ENCODE measurements at places on chromosomes 12 and 14.

- DNase-seq = no peak
Measured at GRCh38 chr12:44917141-44917540, 41.0 kb upstream of the NELL2 start.

- DNase-seq = no peak
Measured at GRCh38 chr12:21666722-21667121, 9.1 kb upstream of the LDHB start.

GRCh38 chr12:117069101-117069797 is 30.0 kb downstream of the TESC start:
- DNase-seq = no peak

- DNase-seq = no peak
Measured at GRCh38 chr12:123488539-123489230, 30.7 kb downstream of the SNRNP35 start.

DNA sequence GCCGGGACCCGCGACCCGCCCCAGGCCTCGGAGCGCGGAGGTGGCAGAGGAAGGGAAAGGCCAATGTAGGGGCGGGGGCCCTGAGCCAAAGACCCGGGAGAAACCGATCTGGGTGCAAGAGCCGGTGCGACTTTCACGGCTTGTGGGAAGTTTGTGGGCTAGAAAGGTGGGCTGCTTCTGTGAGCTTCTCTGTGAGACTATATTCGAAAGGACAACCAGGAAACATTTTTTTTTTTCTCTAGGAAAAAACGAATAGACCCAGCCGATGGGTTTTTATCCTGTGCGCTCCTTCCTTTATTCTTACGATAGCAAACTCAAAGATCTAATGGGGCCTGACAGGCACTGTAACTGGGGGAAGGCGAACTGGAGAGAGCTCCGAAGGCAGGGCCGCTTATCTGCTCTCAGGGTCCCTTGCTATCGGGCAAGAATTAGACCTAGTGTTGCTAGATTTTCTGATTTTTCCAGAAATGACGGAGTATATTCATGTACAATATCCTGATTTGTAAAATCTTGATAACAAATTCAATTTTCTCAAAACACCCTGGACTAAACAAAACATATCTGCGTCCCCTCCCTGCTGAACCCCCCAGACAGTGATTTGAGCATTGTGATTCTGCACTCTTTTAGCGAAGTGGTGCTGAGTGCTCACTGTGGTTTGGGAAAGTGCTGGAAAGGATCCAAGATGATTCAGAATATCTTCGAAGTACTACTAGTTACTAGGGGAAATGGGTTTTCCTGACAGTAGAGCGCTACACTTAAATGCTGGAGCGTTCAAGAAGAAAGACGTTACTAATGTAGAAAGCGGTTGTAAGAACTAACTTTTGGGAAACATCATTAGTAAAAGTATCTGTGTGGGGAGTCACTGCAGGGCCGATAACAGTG is 563 bp upstream of the STXBP6 start:
- DNase-seq = no peak

DNA sequence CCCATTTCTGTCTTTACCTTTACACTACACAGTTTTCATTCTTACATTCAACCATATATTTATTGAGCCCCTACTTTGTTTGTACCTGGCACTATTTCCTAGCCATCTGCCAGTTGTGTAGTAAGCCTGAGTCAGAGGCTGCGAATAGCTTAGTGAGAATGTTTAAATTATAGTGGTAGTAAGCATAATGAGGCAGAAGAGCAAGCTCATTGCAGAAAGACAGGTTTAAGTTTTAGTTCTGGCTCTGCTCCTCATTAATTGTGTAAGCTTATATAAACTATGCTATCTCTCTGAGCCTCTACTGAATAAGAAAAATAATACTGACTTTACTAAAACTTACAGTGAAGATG is 123.5 kb downstream of the NAV3 start:
- DNase-seq = no peak

DNA sequence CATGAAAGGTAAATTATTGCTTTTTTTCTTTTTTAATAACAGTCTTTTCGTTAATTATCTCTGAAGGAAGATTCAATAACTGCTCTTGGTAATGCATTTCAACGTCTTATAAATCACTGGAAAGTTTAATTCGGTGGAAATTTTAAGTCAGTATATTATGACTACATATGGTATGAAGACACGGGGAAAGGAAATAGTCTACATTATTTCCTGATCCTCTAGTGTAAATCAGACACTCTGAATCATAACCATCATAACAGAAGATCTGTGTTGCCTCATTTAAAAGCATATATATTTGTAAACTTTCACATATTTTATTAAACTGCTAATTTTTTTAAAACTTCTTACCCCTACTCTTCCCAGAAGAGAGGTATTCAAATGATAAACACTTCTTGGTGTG is 53.7 kb downstream of the EFCAB11 start:
- DNase-seq = no peak

- DNase-seq = no peak
Measured at GRCh38 chr14:98900236-98900635, 371.8 kb downstream of the BCL11B start.

DNA sequence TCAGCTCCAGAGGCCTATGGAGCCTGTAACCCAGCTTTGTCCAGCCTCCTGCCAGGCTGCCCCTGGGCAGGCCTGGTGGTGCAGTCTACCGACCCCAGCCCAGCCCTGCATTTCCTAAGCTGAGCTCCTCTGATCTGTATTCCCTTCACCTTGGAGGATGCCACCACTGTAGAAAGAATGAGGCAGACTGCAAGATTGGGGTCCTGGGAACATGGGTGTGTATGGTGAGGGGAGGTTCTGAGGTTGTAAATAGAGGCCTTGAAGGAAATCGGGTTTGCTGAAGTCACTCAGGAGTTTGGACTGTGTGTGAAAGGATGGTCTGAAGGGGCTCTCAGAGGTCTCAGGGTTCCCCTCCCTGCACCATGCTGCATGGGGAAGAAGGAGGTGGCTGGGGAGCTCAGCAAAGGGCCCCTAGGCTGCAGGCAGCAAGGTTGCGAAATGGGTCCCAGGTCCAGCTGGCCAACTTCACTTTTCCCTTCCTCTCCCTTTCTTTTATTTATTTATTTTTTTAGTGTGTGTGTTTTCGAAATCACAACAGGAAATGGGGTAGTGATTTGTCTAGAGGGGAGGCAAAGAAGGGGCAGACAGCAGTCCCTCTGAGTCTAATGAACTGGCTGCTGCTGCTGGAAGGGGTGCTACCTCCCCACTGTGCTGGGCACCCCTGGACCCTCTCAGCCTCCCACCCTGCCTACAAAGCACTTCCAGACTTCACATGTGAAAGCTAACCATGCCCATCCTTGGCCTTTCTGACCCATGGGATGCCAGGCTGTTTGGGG is 1.2 kb upstream of the LRP1-AS start:
- DNase-seq = no peak

DNA sequence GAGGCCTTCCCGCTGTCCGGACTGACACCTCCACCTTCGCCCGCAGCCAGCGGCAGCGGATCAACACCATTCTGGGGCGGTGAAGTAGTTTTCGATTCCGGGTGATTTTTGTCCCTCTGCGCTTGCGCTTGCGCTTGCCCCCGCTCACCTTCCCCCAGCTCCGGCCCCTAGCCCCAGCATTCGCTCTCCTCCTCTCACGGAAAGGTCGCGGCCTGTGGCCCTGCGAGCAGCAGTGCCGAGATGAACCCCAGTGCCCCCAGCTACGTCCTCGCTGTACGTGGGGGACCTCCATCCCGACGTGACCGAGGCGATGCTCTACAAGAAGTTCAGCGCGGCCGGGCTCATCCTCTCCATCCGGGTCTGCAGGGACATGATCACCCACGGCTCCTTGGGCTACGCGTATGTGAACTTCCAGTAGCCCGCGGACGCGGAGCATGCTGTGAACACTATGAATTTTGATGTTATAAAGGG is 22.7 kb upstream of the SRGAP1 start:
- DNase-seq = no peak

- DNase-seq = no peak
Measured at GRCh38 chr14:90714811-90715210, 101.4 kb downstream of the TTC7B start.

DNA sequence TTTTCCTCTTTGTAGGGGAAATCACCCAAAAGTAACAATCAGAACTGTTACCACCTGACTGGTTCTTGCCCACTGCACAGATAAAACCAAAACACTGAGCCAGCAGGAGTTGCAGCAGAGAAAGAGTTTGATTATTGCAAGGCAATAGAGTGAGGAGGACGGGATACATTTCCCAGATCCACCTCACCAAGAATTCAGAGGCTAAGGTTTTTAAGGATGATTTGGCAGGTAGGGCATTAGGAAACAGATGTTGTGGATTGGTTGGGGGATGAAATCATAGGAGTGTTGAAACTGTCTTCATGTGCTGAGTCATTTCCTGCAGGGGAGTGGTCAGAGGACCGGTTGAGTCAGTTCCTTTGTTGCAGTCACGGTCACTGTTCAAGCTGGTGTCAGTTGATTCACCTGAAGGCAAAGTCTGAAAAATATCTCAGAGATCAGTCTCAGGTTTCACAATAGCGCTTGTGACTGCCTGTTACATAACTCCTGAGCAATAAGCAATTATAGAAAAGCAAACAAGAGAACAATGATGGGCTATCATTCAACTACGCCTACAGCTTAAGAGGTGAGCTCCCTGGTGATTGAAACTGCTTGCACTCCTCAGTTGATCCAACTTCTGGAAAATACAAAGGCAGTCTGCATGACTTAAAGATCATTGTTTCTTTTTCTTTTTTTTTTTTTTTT is 20.3 kb upstream of the AMN1 start:
- DNase-seq = peak; percentile 76

GRCh38 chr12:66627270-66627987 is 51.4 kb downstream of the GRIP1 start:
- no peak for DNase-seq

DNA sequence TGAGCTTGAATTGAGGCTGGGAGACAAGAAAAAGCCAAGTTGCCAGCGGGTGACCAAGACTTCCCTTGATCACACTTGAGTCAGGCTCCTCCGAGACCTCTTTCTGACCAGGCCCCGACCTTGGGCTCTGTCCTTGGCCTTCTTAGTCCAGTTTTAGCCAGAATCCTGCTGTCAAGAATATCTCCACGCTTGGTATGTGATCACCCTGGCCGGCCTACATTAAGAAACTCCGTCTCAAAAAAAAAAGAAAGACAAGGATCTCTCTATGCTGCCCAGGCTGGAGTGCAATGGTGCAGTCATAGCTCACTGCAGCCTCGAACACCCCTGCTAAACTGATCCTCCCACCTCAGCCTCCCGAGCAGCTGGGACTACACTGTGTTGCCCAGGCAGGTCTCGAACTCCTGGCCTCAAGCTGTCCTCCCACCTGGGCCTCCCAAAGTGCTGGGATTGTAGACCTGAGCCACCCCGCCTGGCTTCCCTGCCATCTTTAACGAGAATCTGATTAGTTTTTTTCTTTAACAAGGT is 1.0 kb upstream of the ITPK1 start:
- no peak for DNase-seq

GRCh38 chr14:22482782-22483553 is 106.1 kb downstream of the DAD1 start:
- DNase-seq = no peak

DNA sequence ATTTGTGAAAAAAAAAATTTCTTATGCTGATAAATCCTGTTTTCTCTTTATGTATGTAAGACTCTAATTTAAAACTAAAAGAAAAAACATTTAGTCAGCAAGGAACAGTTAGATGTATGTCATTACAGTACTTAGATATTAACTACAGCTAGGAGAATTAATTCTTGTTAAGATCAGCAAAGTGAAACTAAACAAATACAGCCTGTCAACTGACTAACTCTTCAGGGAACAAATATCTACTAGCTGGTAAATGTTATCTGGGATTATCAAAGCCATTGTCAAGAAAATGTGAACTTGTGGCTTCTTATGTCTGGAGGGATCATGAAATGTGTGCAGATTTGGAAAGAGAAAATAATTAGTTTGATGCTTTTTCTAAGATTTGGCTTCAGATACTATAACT is 27.5 kb downstream of the MGAT4C start:
- DNase-seq = no peak

Data from CD4-positive, alpha-beta T cell treated with Interleukin-17A for 4 hours (primary cell).